ENCODE measurements at places on chromosomes 11 and 22.

GRCh38 chr11:44600839-44601383 lies 35.4 kb downstream of the CD82 start:
- DNase-seq = peak; percentile 80

DNA sequence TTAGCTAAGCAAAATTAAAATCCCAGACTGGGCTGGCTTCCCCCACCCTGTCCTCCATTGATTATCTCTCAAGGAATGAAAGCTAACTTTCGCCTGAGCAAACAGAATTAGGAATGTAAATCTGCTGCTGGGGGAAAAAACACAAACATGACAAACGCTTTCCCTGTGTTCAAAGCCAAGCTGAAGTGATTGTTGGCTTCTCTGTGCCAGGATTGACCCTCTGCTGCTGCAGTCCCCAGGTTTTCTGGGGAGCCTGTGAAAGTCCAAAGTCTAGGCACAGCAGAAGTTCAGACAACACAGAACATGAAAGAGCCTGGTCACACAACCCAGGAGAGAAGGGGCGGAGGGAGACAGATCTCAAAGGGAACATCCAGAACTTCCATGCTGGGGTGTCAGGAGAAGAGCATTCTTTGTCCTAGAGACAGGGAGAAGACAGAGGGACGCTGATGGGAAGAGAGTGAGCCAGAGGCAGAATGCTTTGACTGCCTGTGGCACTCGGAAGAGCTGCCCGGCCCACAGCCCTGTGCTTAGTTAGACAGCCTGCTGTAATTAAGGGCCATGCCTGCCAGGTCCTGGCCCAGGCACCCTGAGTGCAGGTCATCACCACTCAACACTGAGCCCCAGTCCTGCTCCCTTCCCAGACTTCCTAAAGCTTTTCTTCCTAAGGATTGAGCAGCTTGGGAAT lies 6.9 kb downstream of the PATZ1 start:
- DNase-seq = no peak

DNA sequence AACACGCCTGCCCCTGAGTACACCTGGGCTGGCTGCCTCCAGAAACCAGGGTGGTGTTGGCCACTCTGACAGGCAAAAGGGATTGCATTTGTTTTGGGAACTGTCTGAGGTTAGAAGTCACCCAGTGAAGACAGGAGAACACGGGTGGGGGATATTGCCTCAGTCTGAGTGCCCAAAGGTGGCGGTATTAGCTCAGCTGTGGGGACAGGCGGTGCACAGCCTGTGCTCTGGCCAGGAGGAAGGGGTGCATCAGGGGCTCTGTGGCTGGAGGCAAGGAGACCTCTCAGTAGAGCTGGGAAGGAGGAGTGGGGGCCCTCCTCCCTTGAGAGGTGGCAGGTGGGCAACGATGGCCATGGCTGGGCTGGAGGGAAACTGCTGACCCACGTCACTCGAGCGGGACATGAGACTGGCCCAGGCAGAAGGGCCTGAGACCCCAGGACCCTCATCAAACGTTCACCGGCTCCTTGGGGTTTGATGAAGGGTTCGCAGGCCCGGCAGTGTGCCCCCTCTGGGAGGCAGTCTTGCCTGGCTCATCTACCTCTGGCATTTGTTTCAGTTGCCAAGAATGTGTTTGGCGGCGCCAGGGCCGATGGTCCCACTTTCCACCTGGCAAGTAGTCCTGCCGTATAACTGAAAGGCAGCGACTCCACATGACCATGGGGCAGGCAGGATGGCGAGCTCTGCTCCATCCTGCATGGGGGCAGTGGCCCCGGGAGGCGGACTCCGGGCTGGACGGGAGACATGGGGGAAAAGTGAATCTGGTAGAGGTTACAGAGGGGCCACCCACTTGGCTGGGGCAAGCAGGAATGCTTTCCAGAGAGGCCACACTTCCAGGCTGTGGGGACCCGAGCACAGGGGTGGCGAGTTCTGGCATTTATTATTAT lies 52.8 kb upstream of the SMIM38 start:
- DNase-seq = peak; percentile 17

DNA sequence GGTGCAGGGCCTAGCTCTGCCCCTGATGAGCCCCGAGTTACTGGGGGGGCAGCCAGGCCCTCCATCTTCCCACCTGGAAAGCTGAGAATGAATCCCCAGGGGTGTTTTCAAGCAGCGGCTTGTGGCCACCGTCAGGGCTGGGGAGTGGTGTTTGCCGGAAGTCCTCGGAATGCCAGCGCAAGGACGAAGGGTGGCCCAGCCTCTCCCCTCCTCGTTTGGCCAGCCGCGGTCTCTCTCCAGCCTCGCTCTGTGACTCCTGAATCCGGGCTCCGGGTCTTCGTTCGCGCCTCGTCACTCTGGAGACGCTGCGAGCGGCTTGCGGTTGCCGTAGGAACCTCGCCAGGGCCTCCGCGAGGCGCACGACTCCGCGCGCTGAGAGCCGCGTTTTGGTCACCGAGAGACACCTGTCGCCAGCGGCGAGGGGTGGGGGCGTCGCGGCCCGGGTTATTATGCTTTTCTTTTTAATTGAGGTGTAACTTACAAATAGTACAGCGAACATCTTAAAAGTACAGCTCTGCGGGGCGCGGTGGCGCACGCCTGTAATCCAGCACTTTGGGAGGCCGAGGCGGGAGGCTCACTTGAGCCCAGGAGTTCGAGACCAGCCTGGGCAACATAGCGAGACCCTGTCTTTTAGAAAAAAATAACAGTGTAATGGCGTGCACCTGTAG lies 6.3 kb upstream of the KDELR3 start:
- peak; percentile 92 for DNase-seq

- DNase-seq = no peak
Observed at GRCh38 chr22:38942702-38943101, 14.7 kb upstream of the APOBEC3A start.

GRCh38 chr22:36144886-36145541 lies 15.5 kb downstream of the APOL3 start:
- peak; percentile 46 for DNase-seq

GRCh38 chr11:93099806-93100205 lies 98.0 kb downstream of the SLC36A4 start:
- DNase-seq = no peak

DNA sequence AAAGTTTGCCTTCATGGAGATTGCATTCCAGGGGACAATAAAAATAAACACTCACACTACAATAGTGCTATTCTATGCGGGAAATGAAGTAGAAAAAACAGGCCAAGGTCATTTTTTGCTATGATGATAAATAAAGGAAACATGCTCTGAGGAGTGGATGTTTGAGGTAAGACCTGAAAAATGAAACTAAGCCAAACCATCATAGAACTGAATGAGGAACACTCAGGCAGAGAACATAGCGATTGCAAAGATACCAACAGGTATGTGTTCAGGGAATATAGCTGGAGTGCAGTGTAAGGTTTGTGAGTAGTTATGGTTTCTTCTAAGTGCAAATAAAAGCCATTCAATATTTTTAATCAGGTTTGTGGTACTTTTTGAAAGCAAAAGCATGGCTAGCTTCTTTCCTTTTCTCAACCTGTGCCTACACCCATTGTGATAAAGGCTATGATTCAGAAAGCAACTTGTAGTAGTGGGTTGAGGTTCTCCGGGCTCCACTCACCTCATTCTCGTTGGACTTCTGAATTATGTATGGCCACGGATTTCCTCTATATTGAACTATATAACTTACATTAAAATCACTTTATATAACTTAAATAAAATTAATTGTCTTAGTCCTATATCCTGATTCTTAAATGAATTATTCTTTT lies 278.2 kb upstream of the CHORDC1 start:
- DNase-seq = no peak

GRCh38 chr22:30447656-30448055 lies 22.1 kb downstream of the MTFP1 start:
- no peak for DNase-seq

- no peak for DNase-seq
Observed at GRCh38 chr11:110947096-110947495, 234.9 kb upstream of the ARHGAP20 start.

DNA sequence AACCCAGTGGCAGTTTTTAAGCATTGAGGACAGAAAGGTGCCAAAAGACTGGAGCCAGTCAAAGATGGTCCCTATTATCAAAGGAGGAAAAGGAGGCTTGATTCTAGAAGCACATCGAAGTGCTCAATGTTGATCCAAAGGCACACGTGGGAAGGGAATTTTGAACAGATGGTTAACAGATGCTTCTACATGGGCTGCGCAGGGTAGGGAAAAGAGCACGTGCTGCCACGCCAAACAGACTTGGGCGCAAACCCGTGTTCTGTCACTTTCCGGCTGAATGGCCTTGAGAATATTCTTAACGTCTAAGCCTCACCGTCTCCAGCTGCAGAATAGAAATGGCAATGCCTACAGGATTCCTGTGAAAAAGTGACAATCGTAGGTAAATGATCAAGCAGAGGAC lies 217.9 kb upstream of the MTNR1B start:
- no peak for DNase-seq

GRCh38 chr11:66904981-66905521 lies 48.2 kb downstream of the LRFN4 start:
- no peak for DNase-seq

- DNase-seq = no peak
Observed at GRCh38 chr22:27327981-27328721, 473.4 kb downstream of the MN1 start.

DNA sequence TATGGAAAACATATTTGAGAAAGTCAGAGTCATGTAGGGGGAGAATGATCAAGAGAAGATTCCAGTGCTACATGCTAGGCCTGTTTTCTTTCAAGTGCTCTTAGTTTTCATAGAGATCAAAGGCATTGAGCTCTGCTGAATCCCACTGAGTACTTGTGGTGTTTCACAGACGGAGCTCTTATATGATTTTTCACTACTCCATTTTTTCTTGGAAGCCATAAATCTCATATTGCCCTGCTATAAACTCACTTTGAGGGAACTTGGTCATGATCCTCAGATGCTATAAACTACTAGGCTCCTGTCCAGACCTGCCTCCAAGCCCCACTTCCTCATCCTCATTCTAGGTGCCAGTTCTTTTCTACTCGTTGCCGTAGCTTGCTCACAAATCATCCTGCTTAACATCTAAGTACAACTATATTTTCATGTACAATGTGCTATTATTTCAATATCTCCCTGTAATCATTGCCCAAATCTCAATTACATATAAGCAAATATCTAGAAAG lies 180.8 kb upstream of the CCDC179 start:
- DNase-seq = no peak

DNA sequence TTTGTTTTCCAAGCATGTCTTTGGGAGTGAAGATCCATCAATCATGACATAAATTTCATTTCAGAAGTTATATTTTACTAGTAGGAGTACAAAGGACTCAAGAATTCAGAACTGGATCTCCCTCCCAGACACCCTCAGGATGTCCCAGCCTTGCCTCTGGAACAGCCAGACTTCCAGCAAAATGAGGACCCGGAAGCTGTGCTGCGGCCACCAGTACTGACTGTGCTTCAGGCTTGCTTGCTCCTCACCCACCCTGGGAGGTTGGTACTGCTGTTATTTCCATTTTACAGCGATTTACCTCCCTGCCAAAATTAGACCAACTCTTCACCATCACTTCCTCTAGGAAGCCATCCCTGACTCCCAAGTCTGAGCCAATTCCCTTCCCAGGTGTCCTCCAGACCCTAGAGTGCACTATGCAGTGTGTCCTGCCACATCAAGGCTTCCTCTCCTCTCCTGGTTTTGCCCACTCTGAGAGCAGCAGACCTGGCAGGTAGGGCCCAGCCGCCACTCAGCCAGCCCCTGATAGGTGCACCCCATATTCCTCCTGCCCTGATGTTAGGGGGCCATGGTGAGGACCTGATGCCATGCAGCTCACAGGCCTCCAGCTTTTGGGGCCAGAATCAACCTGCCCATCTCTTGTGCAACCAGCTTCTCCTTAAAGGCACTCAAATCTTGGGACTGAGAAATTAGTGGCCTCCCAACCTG lies 47.3 kb upstream of the WNT7B start:
- no peak for DNase-seq

DNA sequence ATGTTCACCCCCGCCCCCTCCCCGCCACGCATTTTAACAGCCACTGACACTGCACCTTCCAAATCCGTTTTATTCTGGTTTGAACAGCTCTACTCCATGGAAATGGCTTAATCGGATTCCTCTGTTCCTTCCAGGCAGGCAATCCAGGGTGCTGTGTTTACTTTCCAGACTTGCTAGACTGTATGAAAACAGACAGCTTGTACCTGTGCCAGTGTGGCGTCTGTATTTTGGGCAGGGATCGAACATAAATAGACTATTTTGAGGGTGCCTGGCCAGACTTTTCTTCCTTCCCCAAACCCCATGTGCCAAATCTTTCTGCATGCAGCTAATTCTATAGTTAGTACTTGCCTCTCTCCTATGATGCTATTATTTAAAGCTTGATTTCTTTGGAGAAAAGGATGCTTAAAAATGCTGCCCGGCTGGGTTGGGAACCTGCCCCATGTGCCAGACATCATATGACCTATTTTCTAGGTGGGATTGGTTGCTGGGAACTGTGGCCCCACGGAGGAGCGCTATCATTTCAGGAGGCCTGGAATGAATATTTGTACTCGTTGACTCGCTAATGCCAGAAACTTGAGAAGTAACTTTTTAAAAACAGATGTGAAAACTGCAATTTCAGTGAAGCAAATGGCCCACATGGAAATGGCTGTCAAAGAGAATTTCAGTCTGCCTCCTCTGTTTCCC lies 814.8 kb downstream of the BRD1 start:
- DNase-seq = no peak

GRCh38 chr22:17629641-17630040 lies 1.1 kb upstream of the ATP6V1E1 start:
- DNase-seq = no peak

GRCh38 chr11:34323601-34324000 lies 34.2 kb downstream of the ABTB2 start:
- DNase-seq = no peak

DNA sequence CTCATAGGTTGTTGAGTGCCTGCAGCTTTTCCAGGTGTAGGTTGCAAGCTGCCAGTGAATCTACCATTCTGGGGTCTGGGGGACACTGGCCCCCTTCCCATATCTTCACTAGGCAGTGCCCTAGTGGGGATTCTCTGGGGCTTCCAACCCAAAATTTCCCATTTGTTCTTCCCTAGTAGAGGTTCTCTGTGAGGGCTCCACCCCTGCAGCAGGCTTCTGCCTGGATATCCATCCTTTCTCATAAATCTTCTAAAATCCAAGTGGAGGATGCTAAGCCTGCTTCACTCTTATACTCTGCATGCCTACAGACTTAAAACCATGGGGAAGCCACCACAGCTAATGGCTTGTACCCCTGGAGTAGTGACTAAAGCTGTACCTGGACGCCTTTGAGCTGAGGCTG lies 33.4 kb downstream of the ANO3 start:
- DNase-seq = no peak

GRCh38 chr11:77446911-77447629 lies 26.8 kb downstream of the PAK1 start:
- peak; percentile 39 for DNase-seq

- DNase-seq = no peak
Observed at GRCh38 chr11:44116234-44116830, 20.9 kb downstream of the EXT2 start.

- no peak for DNase-seq
Observed at GRCh38 chr11:103652013-103652412, 384.4 kb upstream of the DDI1 start.

GRCh38 chr22:37344735-37345449 lies 62.6 kb downstream of the CYTH4 start:
- DNase-seq = no peak

- DNase-seq = peak; percentile 65
Observed at GRCh38 chr22:29245626-29246385, 22.0 kb downstream of the RHBDD3 start.

GRCh38 chr11:107699371-107700285 lies 12.2 kb downstream of the SLN start:
- DNase-seq = no peak

GRCh38 chr11:65506290-65506771 lies 7.5 kb downstream of the MALAT1 start:
- peak; percentile 70 for DNase-seq

- peak; percentile 37 for DNase-seq
Observed at GRCh38 chr11:78414321-78415051, 3.1 kb downstream of the GAB2 start.
